ENCODE measurements at places on chromosomes 5 and 9.

DNA sequence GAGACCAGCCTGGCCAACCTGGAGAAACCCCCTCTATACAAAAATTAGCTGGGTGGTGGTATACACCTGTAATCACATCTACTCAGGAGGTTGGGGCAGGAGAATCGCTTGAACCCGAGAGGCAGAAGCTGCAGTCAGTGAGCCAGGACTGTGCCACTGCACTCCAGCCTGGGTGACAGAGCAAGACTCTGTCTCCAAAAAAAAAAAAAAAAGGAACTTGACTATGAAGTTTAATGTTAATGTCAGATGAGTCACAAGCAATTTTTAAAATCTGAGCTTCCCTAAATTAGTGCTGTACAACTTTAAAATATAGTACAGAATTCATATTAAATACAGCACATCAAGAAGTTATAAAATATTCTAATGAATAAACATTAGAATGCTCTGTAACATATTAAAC lies 1.5 kb downstream of the MEIKIN start:
- no peak for DNase-seq

DNA sequence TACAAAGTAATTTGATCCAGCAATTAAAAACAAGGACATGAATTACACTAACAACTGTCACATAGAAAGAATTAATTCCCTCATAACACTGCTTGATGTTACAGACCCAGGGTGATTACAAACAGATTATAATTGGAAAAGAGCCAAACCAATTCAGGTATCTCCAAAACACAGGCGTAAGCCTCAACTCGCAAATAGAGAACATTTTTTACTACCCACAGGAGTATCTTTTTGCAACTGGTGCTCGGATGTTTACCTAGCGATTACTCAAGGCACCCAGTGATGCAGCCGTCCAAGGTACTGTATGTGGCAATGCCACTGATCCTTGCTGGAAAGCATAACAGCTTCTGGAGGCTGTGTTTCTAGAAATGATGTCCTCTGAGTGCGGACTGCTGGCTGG lies 386.1 kb upstream of the KIF2A start:
- DNase-seq = no peak

DNA sequence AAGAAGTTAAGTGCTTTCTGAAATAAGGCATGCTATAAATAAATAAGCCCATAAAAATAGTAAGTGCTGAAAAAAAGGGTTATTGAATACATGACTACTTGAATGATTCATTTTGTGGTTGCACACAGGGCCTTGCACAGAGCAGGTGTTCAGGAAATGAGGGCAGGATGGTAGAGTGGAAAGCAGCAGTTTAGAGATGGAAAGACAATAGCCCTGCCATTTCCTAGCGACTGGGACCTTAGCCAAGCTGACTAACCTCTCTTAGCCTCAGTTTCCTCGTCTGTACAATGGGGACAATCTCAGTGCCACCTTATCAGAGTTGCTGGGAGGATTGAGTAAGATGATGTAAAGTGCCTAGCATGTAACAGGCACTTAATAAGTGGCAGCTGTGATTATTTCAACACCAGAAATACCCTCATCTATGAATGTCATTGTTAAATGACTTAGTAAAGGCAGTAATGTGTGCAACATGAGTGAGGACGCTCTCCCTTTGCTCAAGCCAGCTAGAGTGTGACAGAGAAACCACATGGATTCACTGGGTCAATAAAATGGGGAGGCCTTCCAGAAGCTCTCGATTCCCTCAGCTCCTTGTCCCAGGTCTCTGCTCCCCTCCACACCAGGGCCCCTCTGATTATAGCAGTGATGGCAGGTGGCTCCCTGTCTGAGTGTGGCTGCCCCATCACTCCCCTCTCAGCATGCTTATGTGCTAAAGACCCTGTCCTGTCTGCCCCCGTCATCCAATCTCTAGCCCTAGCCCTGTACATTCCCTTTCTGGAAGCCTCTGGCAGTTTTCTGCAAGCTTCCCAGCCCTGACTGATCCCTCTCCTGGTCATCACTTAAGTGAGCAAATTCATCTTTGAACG lies 16.0 kb upstream of the PHF19 start:
- no peak for DNase-seq

GRCh38 chr9:134314039-134314949 lies 12.0 kb upstream of the RXRA start:
- DNase-seq = no peak

DNA sequence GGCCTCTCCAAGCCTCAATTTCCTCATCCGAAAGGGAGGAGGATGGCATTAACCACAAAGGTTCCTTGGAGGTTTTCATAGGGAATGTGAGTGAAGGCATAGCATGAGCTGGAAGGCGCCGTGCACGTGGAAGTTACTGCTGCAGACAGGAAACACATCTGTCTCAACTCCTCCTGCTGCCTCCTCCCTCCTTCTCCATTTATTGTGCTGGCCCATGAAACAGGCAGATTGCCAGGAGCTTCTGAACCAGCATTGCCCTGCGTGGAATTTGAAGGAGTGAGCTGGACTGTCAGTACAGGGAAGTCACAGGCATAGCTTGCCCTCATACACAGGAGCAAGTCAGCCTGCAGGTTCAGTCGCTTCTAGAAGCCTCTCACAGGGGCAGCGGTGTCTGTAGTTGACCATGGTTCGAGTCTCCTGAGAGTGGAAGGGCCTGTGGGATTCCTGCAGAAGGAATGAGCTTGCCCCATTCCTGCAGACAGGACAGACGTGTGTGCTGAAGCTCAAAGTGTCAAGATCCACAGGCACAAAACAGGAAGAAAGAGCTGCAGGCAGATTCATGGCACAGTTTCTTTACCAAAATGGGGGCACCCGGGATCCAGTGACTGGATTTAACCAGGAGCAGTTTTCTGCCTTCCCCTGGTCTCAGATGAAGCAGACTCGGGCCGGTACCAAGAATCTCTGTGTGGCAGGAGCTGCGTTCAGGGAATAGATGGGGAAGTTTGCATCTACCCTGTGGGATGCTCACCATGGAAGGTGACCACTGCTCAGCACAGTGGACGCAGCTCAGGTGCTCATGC lies 48.7 kb upstream of the CTSL start:
- no peak for DNase-seq

DNA sequence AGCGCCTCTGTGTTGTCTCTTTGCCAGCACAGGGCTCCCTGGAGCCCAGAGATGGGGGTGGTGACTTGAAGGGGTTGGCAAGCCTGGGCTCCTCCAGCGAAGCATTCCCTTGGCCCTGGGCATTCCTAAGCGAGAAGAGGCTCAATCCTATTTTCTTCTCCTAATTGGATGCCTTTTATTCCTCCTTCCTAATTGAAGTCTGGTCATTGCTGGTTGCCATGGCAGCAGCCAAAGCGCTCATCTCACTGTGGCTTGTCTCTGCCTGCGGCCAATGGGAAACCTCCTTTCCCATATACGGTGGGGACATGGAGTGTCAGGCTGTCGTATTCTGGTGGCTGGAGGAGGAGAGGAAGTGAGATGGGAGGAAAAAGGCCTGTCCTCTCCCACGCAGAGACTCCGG lies 52.3 kb upstream of the RARS1 start:
- no peak for DNase-seq

DNA sequence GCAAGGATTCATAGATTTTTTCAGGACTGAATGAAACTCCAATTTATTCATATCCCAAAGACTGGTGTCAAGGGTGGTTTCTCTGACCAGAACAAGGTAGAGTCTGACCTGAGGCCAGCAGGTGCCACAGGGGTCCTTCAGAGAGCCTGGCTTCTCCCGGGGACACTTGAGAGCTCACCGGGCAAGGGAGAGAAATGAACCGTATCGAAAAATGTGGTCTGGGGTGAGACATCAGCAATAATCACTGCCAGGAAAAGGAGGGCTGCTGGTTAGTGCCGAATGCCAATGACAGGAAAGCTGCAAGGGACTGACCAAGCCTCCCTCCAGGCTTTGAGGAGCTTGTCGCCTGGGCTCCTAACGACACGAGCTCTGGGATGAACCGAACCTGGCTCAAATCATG lies 142.7 kb downstream of the TTLL11 start:
- no peak for DNase-seq

DNA sequence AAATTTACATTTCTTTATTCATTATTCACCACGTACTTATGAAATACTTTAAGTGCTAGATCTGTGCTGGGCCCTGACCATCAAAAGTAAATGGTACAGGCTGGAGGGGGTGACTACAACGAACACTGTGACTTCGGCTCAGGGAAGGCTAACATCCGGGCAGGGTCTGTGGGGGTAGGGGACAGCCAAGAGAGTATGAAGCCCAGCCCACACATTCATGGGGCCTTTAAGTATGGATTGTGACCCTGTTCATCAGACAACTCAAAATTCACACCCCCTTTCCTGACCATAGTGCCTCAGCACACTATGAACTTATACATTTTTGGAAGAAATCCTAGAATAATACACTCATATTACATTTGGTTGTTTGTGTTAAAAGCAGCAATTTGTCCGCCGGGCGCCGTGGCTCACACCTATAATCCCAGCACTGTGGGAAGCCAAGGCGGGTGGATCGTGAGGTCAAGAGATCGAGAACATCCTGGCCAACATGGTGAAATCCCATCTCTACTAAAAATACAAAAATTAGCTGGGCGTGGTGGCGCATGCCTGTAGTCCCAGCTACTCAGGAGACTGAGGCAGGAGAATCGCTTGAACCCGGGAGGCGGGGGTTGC lies 33.3 kb downstream of the MORN5 start:
- DNase-seq = no peak

All from stimulated activated CD4-positive, alpha-beta T cell treated with anti-CD3 and anti-CD28 coated beads, TNF-alpha, amount 100 ng/mL, for 24 hours (primary cell).